ENCODE measurements at places on chromosomes 7 and 10.

DNA sequence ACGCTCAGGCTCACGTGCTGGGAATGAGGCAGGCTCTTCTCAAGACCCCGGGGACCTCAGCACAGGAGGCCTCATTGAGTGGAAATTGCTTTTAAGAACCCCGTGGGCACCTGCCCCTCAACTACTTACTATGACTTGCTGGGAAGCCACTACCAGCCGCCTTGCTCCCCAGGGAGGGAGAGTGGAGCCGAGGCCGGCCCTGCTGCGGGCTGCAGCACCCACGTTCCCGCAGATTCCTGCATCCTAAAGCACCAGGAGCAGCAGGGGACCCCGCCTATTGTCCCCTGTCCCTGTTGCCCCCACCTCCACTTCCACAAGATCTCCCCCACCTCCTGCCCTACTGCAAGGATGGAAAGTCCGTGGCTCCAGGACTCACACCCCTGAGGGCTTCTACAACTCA lies 541.6 kb upstream of the PFKP start:
- DNase-seq = no peak

- DNase-seq = peak; percentile 63
These were observed 1.8 kb upstream of the CCDC6 start for GRCh38 chr10:59907918-59908807.

DNA sequence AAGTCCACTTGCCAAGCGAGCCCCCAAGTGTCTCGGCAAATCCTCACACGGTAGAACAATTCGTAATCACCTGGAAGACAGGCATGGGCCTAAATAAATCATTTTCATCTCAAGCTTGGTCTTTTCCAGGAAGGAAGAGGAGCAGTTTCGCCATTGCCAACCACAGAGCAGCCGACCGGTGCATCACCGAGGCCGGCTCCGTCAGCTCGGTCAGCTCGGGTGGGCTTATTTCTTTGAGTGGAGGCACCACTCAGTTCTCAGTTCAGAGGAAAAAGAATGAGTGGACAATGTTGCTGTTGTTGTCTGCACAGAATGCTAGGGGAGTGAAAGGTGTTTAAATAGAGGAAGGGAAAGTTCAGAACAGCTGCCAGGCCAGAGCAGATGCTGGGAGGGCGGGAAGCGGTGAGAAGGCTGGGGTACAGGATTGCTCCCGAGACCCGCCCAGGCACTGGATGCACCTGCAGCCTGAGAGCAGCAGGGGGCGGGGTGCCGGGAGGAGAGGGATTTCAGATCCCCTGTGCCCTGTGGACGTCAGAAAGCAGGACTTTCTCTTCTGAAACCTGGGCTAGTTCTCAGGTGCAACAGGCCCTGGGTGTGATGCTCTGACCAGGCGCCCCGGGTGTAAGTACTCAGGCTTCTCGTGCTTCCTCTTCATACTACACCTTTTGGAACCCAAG lies 17.7 kb upstream of the IGFBP3 start:
- no peak for DNase-seq

DNA sequence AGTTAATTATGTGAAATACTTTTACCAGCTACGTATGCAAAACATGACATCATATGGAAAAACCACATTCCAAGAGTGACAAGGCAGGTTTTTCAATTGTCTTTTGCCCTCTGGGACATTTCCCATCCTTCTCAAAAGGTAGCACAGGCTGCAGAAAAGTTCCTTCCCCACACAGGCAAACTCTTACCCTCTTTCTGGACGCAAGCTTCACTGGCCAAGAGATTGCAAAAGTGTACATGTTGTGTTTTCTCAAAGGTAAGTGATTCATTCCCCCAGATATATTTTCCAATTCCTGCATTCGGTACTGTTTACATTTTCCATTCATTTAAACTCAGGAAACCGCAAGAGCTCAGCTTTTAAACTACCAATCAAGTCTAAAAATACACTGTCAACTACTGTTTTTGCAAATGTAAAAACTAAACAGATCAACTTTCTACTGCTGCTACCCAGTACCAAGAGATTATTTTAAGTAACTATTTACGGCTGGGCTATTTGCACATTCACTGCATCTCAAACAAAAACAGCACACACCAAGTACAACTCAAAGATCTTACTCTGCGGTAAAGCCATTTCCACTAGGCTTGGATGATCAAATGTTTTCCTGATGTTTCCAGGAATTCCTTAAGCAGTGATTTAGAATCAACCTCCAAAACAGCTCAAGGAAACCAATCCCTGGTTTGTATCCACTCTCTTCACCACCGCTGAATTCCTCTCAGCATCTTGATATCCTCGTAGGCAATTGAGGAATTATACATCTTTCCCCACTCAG lies 233.6 kb upstream of the CCDC6 start:
- DNase-seq = no peak

GRCh38 chr7:50304911-50305582 lies 531 bp downstream of the IKZF1 start:
- peak; percentile 75 for DNase-seq

GRCh38 chr7:48112401-48113165 lies 23.5 kb downstream of the UPP1 start:
- DNase-seq = no peak

GRCh38 chr10:114304571-114305421 lies 65.7 kb downstream of the VWA2 start:
- DNase-seq = peak; percentile 66

DNA sequence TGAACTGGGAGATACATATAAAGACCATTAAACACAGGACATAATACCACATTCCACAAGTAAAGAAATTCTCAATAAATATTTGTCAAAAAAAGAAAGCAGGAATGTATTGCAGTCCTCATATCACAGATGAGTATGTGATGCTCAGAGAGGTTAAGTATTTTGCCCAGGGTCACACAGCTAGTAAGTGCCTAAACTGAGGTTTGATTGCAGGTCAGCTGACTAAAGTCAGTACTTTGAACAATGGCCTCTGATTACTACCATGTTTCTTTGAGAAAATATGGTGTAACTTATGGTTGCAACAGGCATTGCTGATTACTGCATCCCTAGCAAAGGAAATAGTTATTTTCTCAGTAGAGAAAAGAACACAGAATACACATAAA lies 267.1 kb downstream of the ELMO1 start:
- DNase-seq = no peak

DNA sequence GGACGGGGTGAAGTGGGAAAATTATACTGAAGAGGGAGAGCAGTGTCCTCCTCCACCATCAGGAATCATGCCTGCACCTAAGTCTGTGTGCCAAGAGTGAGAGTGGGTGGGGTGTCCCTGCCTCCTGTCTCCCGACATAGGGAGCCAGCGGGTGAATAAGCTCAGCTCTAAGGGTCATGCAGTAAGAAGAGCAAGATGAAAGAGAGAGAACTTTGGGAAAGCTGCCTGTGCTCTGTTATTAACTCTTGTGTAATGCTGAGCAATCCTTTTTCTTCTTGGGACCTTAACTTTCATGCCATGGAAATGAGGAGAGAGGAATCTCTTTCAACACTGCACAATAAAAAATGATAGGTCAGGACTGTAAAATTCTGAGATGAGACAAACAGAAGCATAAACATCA lies 7.9 kb upstream of the TCAF1 start:
- DNase-seq = no peak

- DNase-seq = no peak
These were observed 153.2 kb upstream of the SLC13A1 start for GRCh38 chr7:123352973-123353372.

DNA sequence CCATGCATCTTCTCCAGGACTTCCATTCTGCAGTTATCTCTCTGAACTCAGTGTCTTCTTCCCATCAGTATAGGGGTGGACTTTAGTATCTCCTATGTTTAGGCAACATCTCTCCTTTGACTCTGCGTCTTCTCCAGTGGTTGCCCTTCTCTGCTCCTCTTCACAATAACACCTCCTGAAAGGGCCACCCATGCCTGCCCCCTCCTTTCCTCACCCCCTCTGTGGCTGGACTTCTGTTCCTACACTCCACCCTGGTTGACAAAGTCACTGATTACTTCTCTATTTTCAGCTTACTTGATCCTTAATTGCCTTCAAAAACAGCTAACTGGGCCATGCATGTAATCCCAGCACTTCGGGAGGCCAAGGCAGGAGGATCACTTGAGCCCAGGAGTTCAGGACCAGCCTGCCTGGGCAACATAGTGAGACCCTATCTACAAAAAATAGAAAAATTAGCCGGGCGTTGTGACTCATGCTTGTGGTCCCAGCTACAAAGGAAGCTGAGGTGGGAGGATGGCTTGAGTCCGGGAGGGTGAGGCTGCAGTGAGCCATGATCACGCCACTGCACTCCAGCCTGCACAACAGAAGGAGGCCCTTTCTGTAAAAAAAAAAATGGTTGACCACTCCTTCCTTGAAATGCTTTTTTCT lies 13.7 kb downstream of the SRGN start:
- DNase-seq = peak; percentile 54

DNA sequence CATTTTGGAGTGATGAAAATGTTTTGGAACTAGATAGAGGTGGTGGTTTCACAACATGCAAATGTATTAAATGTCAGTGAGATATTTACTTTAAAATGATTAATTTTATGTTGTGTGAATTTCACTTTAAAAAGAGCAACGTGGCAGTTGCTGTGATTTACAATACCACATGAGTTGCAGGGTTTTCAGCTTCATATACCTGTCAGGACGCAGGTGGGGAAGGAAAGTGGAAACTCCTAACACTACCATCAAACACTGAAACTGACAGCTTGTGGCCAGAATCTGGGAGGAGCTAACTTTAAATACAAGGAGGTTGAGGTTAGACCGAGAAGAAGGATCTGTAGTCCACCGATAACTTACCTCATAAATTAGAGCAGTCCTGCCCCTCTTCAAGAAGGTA lies 168.9 kb upstream of the TMEM72 start:
- DNase-seq = no peak

- DNase-seq = no peak
These were observed 354.7 kb downstream of the HPSE2 start for GRCh38 chr10:98880971-98881370.

GRCh38 chr10:47169581-47169980 lies 130.4 kb upstream of the GDF10 start:
- no peak for DNase-seq

DNA sequence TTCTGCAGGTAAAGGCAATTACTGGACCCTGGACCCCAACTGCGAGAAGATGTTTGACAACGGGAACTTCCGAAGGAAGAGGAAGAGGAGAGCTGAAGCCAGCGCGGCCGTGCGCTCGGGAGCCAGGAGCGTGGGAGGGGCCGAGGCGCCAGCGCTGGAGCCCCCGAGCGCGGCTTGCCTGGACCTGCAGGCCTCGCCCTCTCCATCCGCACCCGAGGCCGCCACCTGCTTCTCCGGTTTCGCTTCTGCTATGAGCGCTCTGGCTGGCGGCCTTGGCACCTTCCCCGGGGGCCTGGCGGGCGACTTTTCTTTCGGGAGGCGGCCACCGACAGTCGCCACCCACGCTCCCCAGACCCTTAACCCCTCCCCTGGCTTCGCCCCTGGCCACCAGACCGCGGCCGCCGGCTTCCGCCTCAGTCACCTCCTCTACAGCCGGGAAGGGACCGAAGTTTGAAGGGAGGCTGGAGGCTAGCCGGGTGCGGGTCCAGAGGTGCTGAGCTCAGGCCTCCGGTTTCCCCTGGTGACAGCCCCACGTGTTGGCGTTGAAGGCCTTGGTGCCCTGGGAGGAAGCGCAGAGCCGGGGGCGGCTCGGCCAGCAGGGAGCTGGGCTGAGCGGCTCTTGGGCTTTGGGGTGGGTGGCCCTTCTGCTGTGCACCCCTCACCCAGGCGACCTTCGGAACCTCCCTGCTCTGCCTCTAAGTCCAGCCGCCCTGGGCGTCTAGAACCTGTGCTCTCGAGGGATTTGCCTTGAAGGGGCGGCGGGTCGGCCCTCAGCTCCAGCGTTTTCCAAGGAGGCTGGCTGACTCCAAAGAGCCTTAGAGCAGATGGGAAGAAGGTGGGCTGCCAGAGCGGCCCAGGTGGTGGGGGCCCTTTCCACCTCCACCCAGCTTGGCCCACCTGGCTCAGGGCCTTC lies 1.8 kb downstream of the FOXI2 start:
- DNase-seq = no peak

DNA sequence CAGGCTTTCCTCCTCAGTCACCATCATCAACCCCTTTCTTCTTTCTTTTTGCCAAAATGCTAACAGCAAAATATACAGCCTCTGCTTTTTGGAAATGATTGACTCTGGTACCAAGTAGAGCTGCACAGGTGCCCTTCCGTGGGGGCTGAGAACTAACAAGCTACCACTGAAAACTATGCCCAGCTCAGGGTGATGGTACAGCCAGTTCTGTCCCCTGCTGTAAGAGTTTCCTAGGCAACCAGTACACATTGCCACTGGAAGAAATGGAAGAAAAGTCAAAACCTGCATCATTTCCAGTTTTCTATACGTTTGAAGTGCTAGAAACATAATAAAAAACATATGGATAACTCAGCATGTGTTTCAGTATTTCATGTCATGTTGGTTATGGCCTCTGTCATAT lies 297.5 kb downstream of the PRKG1 start:
- DNase-seq = no peak

DNA sequence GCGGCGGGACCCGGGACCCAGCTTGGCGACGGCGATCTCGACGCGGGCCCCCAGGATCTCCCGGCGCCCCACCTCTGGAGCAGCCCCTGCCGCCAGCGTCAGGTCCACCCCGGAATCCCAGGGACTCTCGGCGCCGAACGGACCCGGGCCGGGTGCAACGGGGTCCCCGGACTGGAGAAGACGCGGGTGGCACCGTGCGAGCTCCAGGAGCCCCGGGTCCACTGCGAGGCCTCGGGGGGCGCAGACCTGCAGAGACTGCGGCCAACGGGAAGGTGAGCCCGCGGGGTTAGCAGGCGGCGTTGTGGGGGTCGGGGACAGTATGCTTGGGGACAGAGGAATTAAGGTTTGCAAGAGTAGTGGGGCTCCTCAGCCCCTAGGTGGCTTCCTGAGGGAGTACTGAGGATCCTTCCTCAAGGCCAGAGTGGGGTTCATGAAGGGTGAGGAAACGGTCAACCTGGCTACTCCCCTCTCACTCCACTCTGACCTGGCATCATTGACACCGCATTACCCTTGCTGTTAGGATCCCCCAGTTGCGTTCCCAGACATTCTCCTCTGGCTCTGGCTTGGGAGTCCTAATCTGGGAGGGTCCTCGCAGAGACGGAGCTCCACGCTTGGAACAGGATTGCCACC lies 353 bp downstream of the EPHB6 start:
- no peak for DNase-seq

DNA sequence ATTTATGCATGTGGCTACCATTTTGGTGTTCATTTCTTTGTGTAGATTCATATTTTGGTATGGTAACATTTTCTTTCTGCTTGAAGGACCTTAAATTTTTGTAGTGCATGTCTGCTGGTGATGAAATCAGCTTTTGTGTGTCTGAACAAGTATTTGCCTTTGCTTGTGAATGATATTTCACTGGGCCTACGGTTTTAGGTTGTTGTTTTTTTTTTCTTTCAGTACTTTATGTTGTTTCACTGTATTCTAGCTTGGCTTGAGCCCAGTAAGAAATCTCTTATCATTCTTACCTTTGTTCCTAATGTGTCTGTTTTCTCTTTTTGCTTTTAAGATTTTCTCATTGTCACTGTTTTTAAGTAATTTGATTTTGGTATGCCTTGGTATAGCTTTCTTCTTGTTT lies 31.9 kb downstream of the SAMD8 start:
- DNase-seq = no peak

DNA sequence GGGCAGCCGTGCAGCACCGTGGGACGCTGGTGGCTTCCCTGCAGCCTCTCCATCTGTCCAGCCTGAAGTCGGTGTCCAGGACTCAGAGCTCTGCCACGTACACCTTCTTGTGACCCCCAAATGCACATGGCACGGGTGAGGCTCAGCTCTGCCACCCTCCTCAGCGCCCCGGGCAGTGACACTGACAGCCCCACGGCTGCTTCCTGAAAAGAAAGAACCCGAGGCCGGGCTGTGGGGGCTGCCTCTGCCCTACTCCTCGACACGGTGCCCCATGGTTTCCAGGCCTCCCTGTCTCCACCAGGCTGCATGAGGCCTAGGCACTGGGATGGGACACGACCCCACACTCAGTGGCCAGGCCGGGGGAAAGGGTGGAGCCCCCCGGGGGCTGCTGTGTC lies 13.7 kb downstream of the ADGRA1 start:
- DNase-seq = no peak

Measured in CD4-positive, alpha-beta T cell treated with Interleukin-17A for 1 hour (primary cell).